Trophoblast cell (in vitro differentiated cells and primary cell): ENCODE measurements at places on chromosomes 5 and 9.
A peak's percentile ranks its signal among the peaks of the same experiment; 100 is the strongest.

- H3K27ac ChIP-seq, result no peak overlapping the region
- no peak overlapping the region for H3K4me3 ChIP-seq
- no peaks in the 10 kb centered on the region for H3K4me1 ChIP-seq
- no peaks in the 10 kb centered on the region for H3K27me3 ChIP-seq
- no peaks in the 10 kb centered on the region for H3K36me3 ChIP-seq
- no peak for DNase-seq
These were observed 438.3 kb downstream of the TAF11L14 start for GRCh38 chr5:18072600-18072999.

DNA sequence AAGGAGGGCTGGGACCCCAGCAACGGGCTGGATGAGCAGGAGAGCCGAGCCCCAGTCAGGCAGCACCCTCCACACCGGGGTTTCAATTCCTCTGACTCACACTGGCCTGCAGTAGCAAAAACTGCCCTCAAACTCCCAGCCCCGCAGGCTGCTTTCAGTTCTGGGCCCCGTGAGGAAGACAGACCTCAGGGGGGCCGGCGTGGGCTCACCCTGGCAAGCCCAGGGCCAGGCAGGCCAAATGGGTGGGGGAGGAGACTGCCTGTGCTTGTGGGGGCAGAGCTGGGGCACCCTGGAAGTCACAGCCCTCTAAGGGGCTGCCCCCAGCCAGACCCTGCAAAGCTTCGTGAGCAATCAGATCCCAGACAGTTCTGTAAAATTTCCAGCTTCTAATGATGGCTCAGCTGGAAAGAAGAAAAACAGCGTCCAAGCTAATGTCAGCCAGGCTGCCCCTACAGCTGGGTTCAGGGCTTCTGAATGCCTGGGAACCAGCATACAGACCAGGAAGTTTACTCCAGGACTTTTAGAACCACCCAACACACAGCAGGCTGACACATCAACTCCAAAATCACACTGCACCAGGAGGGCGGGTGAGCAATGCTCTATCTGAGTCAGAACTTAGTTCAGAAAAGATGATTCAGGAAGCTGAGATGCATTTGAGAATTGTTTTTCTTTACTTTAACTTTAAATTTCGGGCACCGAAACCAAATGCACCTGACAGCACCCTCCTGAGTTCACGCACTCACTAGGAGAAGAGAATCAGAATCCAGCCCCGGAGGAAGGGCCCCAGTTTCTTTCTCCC lies 34.7 kb downstream of the LPCAT1 start:
- no peak overlapping the region for H3K27ac ChIP-seq
- no peaks in the 10 kb centered on the region for H3K4me1 ChIP-seq
- peaks cover 92% of the 10 kb centered on the region for H3K36me3 ChIP-seq

DNA sequence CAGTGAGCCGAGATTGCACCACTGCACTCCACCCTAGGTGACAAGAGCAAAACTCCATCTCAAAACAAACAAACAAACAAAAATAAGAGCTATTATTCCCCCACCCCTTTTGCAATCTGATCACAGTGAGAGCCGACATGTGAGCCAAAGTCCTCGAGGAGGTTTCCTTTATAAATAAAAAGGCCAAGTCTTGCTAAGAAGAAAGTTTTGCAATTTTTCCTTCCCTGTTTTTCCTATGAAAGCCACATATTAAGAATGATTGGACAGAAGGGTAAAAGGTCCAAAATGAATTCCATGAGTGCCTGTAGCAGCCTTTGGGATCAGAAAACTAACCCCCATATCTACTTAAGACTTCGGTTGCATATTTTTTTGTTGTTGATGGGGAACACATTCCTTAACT lies 179.7 kb downstream of the TSSK1B start:
- no peaks in the 10 kb centered on the region for H3K36me3 ChIP-seq
- no peak overlapping the region for H3K4me3 ChIP-seq
- no peaks in the 10 kb centered on the region for H3K4me1 ChIP-seq
- H3K27me3 ChIP-seq, result no peaks in the 10 kb centered on the region

- peaks cover 4% of the 10 kb centered on the region for H3K4me1 ChIP-seq
- H3K27me3 ChIP-seq, result no peaks in the 10 kb centered on the region
- H3K27ac ChIP-seq, result no peak overlapping the region
- no peak for DNase-seq
These were observed 145.6 kb upstream of the TNC start for GRCh38 chr9:115263371-115264075.

GRCh38 chr5:136731241-136731900 lies 366.0 kb upstream of the TRPC7 start:
- H3K36me3 ChIP-seq, result no peaks in the 10 kb centered on the region
- H3K27ac ChIP-seq, result no peak overlapping the region
- no peaks in the 10 kb centered on the region for H3K4me1 ChIP-seq
- no peaks in the 10 kb centered on the region for H3K27me3 ChIP-seq

GRCh38 chr5:152084476-152084875 lies 159.8 kb upstream of the GLRA1 start:
- no peaks in the 10 kb centered on the region for H3K4me1 ChIP-seq
- no peak overlapping the region for H3K27ac ChIP-seq
- no peak overlapping the region for H3K4me3 ChIP-seq
- no peaks in the 10 kb centered on the region for H3K27me3 ChIP-seq

GRCh38 chr5:74576941-74577456 lies 63.5 kb downstream of the ENC1 start:
- H3K27ac ChIP-seq, result peak overlapping the region; percentile 46
- no peaks in the 10 kb centered on the region for H3K36me3 ChIP-seq
- H3K27me3 ChIP-seq, result no peaks in the 10 kb centered on the region
- H3K4me1 ChIP-seq, result peaks cover 16% of the 10 kb centered on the region
- DNase-seq, result peak; percentile 89

DNA sequence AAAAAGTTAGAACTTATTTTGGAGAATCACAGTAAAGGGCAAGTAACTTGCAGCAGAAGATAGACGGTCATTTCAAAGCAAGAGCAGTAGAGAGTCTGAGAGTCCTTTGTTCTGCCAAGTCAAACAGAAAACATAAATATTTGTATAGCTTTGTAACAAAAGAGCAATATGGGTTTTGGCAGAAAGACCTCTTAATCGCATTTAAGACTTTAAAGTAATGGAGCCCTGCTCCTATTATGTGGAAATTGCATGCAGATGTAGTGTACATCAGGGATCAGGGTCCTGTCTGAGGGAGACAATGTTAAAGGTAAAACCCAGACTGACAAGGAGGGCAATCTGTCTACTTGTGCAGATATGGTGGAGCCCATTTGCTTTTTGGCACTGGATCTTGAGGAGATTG lies 87.2 kb downstream of the PGM5 start:
- H3K27me3 ChIP-seq, result no peaks in the 10 kb centered on the region
- H3K36me3 ChIP-seq, result no peaks in the 10 kb centered on the region
- no peak for DNase-seq
- H3K4me1 ChIP-seq, result no peaks in the 10 kb centered on the region
- no peak overlapping the region for H3K27ac ChIP-seq

- no peak for DNase-seq
- H3K27me3 ChIP-seq, result no peaks in the 10 kb centered on the region
- no peak overlapping the region for H3K4me3 ChIP-seq
- no peaks in the 10 kb centered on the region for H3K36me3 ChIP-seq
- H3K27ac ChIP-seq, result no peak overlapping the region
These were observed 74.6 kb upstream of the HSPA9 start for GRCh38 chr5:138649775-138650174.

GRCh38 chr5:24909210-24909609 lies 264.4 kb upstream of the CDH10 start:
- H3K4me1 ChIP-seq, result no peaks in the 10 kb centered on the region
- H3K27me3 ChIP-seq, result no peaks in the 10 kb centered on the region
- H3K36me3 ChIP-seq, result no peaks in the 10 kb centered on the region
- DNase-seq, result no peak
- H3K4me3 ChIP-seq, result no peak overlapping the region

DNA sequence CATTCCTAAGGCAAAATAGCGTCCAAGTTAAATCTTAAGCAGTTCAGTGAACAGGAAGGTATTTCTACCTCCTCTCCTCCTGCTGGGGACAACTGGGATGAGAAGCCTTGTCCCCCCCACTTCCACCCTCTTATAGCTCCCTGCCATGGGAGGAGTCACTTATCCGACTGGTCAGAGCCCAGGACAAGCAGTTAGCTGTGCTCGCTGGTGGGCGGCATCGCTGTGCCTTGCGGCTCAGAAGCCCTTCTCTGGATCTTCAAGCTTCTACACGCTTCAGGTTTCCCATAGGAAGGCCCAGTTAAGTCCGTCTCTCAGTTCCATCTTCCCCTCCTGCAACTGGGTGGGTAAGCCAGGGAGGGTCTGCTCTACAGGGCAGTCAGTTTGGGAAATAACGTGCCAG lies 77.2 kb downstream of the PAX5 start:
- no peak overlapping the region for H3K27ac ChIP-seq
- H3K4me1 ChIP-seq, result peaks cover 1% of the 10 kb centered on the region
- no peaks in the 10 kb centered on the region for H3K36me3 ChIP-seq
- DNase-seq, result no peak
- H3K4me3 ChIP-seq, result no peak overlapping the region

GRCh38 chr5:102718819-102719218 lies 36.3 kb upstream of the PAM start:
- no peak for DNase-seq
- H3K27ac ChIP-seq, result no peak overlapping the region
- no peaks in the 10 kb centered on the region for H3K27me3 ChIP-seq
- H3K36me3 ChIP-seq, result no peaks in the 10 kb centered on the region
- no peaks in the 10 kb centered on the region for H3K4me1 ChIP-seq

DNA sequence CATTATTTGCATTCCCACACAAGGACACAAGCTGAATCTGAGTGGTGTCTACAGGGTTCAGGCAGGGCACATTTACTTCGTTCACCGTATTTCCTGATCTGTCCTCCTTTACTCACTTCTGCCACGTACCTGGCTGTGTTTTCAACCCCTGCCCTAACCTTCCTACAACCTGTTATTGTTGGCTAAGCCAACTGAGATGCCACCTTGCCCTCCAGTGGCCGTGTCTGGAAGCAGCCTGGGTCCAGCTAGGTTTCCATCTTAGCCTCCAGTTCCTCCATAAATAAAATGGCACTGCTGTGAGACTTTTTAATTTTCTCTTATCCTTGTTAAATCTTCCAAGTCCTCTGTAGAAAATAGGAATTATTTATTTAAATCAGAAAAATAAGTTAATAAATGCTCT lies 64.8 kb downstream of the ATP10B start:
- H3K4me1 ChIP-seq, result no peaks in the 10 kb centered on the region
- peak; percentile 37 for DNase-seq
- H3K4me3 ChIP-seq, result no peak overlapping the region
- H3K27me3 ChIP-seq, result no peaks in the 10 kb centered on the region

- no peak for DNase-seq
- H3K36me3 ChIP-seq, result no peaks in the 10 kb centered on the region
- no peak overlapping the region for H3K27ac ChIP-seq
- no peaks in the 10 kb centered on the region for H3K27me3 ChIP-seq
These were observed 499.5 kb upstream of the BRINP1 start for GRCh38 chr9:119868694-119869093.

DNA sequence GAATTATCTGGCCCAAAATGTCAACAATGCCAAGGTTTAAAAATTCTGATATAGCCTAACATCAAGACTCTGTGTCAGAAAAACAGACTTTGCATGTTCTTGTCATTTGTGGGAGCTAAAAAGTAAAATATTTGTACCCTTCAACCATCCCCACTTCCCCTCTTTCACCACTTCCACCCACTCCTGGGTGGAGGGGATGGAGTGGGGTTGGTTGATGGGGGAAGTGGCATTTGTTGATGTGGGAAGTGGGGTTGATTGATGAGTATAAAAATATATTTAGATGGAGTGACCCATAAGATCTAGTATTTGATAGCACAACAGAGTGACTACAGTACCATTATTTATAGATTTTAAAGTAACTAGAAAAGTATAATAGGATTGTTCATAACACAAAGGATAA lies 55.0 kb upstream of the C9orf72 start:
- no peaks in the 10 kb centered on the region for H3K36me3 ChIP-seq
- H3K27ac ChIP-seq, result no peak overlapping the region
- H3K4me3 ChIP-seq, result no peak overlapping the region
- no peaks in the 10 kb centered on the region for H3K27me3 ChIP-seq

DNA sequence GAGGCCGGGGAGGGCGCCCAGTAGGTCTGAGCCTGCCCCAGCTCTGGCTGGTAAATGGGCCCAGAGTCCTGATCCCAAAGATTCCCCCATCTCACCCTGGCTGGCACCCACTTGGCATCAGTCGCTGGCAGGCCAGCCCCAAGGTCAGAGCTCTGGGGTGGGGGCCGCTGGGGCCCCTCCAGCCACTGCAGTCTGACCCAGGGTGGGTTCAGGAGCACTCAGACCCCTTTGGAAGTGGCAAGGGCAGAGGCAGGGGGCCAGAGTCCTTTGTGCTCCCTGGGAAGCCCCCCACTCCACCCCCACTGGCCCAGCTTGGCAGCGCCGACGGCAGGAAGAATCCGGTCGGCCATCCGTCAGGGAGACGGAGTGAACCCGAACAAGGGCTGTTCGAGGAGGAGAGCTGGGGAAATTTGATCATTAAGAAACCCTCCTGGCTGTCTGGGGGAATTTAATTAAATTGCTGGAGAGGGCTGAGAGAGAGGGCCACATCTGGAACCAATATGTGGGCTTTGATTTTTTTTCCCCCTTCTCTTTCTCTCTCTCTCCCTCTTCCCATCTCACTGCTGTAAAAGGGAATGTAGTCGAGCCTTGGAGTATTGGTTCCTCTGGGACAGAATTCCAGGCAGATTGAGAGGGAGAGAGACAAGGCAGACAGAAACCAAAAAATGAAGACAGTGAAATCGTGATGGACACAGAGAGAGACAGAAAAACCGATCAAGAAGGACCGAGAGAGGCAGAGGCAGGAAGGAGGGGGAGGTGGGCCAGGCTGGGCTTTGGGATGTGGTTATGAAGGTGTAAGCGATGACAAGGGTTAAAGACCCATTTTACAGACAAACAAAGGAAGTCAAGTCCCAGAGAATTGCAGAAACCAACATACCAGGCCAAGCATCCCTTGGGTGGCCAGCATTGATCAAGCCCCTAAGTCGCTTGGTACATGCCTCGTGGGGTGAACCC lies 8.1 kb upstream of the ASB6 start:
- H3K4me1 ChIP-seq, result no peaks in the 10 kb centered on the region
- H3K27ac ChIP-seq, result no peak overlapping the region
- no peak overlapping the region for H3K4me3 ChIP-seq

GRCh38 chr9:82582693-82583092 lies 480.2 kb downstream of the RASEF start:
- no peaks in the 10 kb centered on the region for H3K4me1 ChIP-seq
- H3K27me3 ChIP-seq, result no peaks in the 10 kb centered on the region
- DNase-seq, result no peak
- H3K4me3 ChIP-seq, result no peak overlapping the region
- no peak overlapping the region for H3K27ac ChIP-seq

- H3K4me3 ChIP-seq, result no peak overlapping the region
- no peaks in the 10 kb centered on the region for H3K27me3 ChIP-seq
- H3K4me1 ChIP-seq, result no peaks in the 10 kb centered on the region
These were observed 209.1 kb downstream of the FAM114A2 start for GRCh38 chr5:153829510-153830065.

DNA sequence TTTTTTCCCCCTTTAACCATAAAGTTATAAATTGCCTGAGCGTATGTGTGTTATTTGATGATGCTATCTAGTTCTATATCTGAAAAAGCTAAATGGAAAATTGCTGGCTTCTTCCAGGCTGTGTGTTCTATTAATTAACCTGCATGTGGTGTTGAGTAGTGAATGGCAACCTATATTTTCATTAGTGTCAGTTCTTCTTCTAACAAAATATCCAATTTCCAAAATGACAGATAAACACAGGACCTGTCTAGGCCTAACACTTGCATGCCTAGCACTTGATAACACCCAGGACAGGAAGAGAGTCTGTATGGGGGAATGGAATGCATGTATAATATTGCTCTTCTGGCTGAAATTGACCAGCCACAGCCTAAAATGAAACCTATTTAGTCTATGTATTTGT lies 91.7 kb downstream of the CD180 start:
- peaks cover 5% of the 10 kb centered on the region for H3K36me3 ChIP-seq
- no peaks in the 10 kb centered on the region for H3K27me3 ChIP-seq
- no peaks in the 10 kb centered on the region for H3K4me1 ChIP-seq
- no peak overlapping the region for H3K4me3 ChIP-seq

- H3K27me3 ChIP-seq, result no peaks in the 10 kb centered on the region
- DNase-seq, result no peak
- no peaks in the 10 kb centered on the region for H3K4me1 ChIP-seq
- H3K36me3 ChIP-seq, result no peaks in the 10 kb centered on the region
- no peak overlapping the region for H3K27ac ChIP-seq
These were observed 148.5 kb downstream of the SGCD start for GRCh38 chr5:156475182-156476157.
